Kidney (tissue), 22 donors: ENCODE measurements at places on chromosomes 1 and 21. TPM values are rescaled to one million over a fixed set of nuclear protein-coding genes. Genes with fewer than 3 reads are reported as not detected.

GRCh38 chr1:29398431-29398830, 162.1 kb downstream of the PTPRU start:
- DNase-seq, result no peak

GRCh38 chr1:227490478-227490877, 72.9 kb upstream of the ZNF678 start:
- no peak for DNase-seq

The KANK4 gene
- 0.28 TPM for polyA plus RNA-seq

The REN gene
- polyA plus RNA-seq, result 1,159 TPM

The SCAF4 gene
- 7.4 TPM for polyA plus RNA-seq

GRCh38 chr1:57572016-57572415, 148.2 kb upstream of the DAB1 start:
- no peak for DNase-seq

GRCh38 chr1:36752891-36753361, 270.2 kb upstream of the CSF3R start:
- DNase-seq, result no peak

DNA sequence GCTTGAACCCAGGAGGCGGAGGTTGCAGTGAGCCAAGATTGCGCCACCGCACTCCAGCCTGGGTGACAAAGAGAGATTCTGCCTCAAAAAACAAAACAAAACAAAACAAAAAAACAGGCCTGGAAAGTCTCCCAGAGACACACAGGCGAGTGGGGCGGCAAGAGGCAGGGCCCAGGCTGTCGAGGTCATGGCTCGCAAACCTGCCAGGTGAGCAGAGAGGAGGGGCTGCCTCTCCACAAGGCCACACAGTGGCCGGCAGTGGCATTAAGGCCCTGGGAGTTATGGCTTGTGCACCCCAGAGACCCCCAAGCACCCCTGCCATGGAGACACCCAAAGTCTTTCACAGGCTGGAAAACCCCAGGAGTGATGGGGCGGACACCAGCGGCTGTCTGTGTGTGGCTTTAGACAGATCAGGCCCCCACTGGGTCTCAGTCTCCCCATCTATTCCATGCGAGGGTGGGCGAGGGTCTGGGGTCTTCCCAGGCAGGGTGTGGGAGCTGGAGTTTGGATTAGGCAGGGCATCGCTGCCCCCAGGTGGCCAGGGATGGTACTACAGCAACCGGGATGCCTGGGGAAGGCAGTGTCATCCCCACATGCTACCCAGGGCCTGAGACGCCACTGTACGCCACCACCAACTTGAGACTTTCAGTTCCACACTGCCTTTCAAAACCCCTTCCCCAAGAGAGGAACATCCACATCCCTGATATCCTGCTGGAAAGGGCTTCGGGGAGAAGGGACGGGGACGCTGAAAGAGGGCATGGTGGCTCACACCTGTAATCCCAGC, 7.3 kb upstream of the CTRC start:
- DNase-seq, result peak; percentile 77

- DNase-seq, result no peak
Measured at GRCh38 chr21:36852293-36852692, 114.2 kb downstream of the HLCS start.

- no peak for DNase-seq
Measured at GRCh38 chr1:8580566-8580965, 236.9 kb downstream of the RERE start.

DNA sequence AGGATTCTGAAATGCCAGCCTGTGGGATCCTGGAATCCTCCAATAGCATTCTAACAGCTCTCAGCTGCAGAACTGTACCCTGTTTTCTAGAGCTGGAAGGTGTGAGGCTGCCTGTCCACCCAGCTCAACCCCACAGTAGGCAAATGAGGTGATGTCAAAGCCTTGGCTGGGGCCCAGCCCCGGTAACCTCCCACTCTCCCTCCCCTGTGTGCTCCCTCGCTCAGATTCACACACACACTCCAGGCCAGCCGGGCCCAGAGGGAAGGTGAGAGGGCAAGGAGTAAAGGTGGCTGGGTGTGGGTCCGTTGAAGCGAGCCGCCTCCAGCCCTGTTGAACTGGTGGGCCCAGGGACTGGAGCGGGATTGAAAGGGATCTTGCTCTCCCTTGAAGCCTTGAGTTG, at the start of gene BSND:
BSND (plus strand) TSS at position 257 of the 400 bp plus-strand sequence. CDS start 254 bp downstream, outside the sequence.
- DNase-seq, result no peak
